ENCODE measurements at places on chromosomes 12 and 14. TPM values are rescaled to one million over a fixed set of nuclear protein-coding genes. Genes with fewer than 3 reads are reported as not detected.
A peak's percentile ranks its signal among the peaks of the same experiment; 100 is the strongest.

DNA sequence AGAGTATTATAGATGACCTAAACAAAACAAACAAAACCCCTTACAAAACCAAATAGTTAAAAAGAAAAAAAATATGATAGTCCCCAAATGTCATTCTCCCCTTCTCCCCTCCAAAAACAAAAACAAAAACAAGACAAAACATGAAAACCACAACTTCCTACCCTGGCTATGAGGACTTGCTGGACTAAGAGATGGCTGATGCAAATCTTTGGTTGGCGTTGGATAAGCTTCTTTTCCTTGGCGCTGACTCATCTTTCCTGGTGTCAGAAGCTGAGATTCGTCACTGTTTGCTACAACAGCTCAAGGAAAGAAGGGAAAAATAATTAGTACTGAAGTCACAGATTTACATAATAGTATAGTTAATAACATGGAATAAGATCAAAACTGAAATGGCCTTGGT, 102.5 kb upstream of the BBS10 start:
- H3K36me3 ChIP-seq: peaks cover 29% of the 10 kb centered on the region
- no peak overlapping the region for H3K27ac ChIP-seq
- no peak for DNase-seq
- H3K27me3 ChIP-seq: no peaks in the 10 kb centered on the region
- H3K4me1 ChIP-seq: no peaks in the 10 kb centered on the region
- H3K4me3 ChIP-seq: no peak overlapping the region

DNA sequence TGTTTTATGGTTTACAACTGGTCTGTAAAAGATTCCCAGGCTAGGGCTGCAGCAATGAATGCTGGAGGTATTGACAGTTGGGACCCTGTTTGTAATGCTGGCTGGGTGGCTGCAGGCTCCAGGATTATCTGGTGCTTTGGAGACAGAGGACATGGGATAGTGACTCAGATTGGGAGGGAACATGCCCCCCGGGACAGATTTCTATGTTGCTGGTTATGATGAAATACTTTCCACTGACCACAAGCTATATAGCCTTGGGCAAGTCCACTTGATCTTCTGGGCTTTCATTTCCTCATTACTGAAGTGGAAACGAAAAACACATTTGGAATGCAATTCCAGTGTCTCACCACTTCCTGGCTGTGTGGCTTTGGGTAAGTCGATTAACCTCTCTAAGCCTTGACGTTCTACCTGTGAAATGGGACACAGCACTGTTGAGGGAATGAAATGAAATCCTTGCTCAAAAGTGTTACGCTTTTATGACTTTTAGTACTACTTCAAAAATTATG, 6.3 kb upstream of the TPCN1 start:
- H3K27me3 ChIP-seq: no peaks in the 10 kb centered on the region
- H3K36me3 ChIP-seq: no peaks in the 10 kb centered on the region
- no peak overlapping the region for H3K4me3 ChIP-seq
- H3K27ac ChIP-seq: no peak overlapping the region
- H3K4me1 ChIP-seq: peaks cover 31% of the 10 kb centered on the region
- DNase-seq: peak; percentile 43

DNA sequence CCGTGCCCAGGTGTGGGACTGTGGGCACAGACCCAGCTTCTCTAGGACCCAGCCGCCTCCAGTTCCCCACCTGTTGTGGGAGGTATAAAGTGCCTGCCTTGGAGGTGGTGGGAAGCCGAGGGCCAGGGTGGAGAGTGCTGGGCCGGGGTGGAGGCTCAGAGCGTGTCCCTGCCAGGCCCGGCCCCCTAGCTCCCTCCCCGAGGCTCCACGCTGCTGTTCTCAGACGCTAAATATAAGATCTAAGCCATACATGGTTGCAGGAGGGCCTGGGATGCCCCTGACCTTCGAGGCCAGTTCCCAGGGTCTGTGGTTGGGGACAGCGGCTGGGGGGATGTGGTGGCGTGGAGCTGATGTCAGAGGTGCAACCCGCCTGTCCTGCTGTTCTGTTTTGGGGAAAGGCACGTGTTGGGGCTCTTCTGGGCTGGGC, 10.8 kb downstream of the INF2 start:
- H3K36me3 ChIP-seq: no peaks in the 10 kb centered on the region
- no peak for DNase-seq
- no peaks in the 10 kb centered on the region for H3K27me3 ChIP-seq
- no peak overlapping the region for H3K4me3 ChIP-seq
- no peaks in the 10 kb centered on the region for H3K4me1 ChIP-seq
- H3K27ac ChIP-seq: no peak overlapping the region

DNA sequence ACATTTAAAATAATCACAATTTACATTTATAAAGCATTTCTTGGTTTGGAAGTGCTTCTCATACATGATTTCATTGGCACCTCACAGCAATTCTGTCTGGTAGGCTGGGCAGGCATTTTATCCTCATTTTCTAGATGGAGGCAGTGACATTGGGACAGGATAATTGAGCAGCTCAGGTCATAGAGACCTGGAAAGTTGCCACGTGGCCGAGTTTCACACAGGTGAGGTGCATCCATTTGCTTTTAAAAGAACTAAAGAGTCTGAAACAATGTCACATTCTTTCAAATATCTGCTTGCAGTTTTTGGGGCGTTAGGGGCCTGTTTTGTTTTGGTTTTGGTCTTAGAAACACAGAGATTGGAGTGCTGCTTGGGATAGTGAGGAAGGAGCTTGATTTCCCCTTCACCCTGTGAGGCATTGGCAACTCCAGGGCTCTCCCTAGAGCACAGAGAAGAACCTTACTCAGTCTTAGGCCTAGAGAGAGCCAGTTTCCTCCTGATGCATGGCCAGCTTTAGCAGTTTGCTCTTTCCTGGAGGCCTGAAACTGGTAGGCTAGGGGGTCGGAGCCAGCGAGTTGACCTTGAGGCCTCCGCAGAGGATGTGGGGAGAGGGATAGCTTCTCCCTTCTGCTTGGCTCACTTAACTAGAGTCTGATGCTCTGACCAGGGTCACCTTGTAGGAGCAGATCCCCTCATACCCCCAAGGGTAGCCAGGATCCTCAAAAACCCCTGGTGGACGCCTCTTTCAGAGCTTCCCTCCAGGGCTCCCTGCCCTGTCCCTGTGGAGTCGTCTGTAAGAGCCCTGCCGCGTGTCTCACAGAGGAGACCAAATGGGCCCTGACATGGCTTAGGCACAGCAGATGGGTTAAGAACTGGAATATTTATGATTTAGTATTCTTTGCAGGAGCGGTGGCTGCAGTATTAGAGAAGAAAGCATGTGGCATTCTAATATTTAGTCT, 34.9 kb upstream of the JDP2 start:
- DNase-seq: no peak
- H3K27me3 ChIP-seq: no peaks in the 10 kb centered on the region
- H3K36me3 ChIP-seq: no peaks in the 10 kb centered on the region
- H3K27ac ChIP-seq: no peak overlapping the region
- no peaks in the 10 kb centered on the region for H3K4me1 ChIP-seq
- no peak overlapping the region for H3K4me3 ChIP-seq

- no peaks in the 10 kb centered on the region for H3K36me3 ChIP-seq
- no peaks in the 10 kb centered on the region for H3K27me3 ChIP-seq
- no peak overlapping the region for H3K4me3 ChIP-seq
Observed at GRCh38 chr14:49461529-49462401, 124.4 kb downstream of the RPS29 start.

The TPPP2 gene
- total RNA-seq: not detected

The SRRM4 gene
- total RNA-seq: not detected

The RNF212B gene
- not detected for total RNA-seq

The DBX2 gene
- total RNA-seq: not detected
